ENCODE measurements at places on chromosomes 16 and 17. TPM values are rescaled to one million over a fixed set of nuclear protein-coding genes. Genes with fewer than 3 reads are reported as not detected.

The RRAD gene
- polyA plus RNA-seq = 7.8 TPM

The KRTAP3-1 gene
- not detected for polyA plus RNA-seq

The NPIPA3 gene
- 1.3 TPM for polyA plus RNA-seq

The OR2C1 gene
- 0.09 TPM for polyA plus RNA-seq

The MYH1 gene
- polyA plus RNA-seq = not detected

The HSD17B1 gene
- polyA plus RNA-seq = 0.40 TPM

The ATP2A3 gene
- polyA plus RNA-seq = 0.25 TPM

The CDH1 gene
- polyA plus RNA-seq = 0.02 TPM

The HOXB7 gene
- polyA plus RNA-seq = 12.7 TPM

The USP43 gene
- not detected for polyA plus RNA-seq

The MPO gene
- 0.01 TPM for polyA plus RNA-seq

The C16orf92 gene
- not detected for polyA plus RNA-seq

The SEZ6 gene
- polyA plus RNA-seq = not detected

The STX1B gene
- 4.2 TPM for polyA plus RNA-seq

The AP2B1 gene
- polyA plus RNA-seq = 226 TPM

The MT1M gene
- 8.5 TPM for polyA plus RNA-seq

The IGFBP4 gene
- 1,130 TPM for polyA plus RNA-seq

The EME1 gene
- polyA plus RNA-seq = 2.7 TPM

The P2RX1 gene
- polyA plus RNA-seq = not detected

The MT3 gene
- polyA plus RNA-seq = not detected

The KRT39 gene
- 0.22 TPM for polyA plus RNA-seq

The ADAMTS18 gene
- not detected for polyA plus RNA-seq

The BMERB1 gene
- polyA plus RNA-seq = 39.4 TPM

The TBC1D3 gene
- not detected for polyA plus RNA-seq

The SLC46A1 gene
- 2.9 TPM for polyA plus RNA-seq

Measured in fibroblast of lung (primary cell).